ENCODE measurements at places on chromosomes 16 and 17.

DNA sequence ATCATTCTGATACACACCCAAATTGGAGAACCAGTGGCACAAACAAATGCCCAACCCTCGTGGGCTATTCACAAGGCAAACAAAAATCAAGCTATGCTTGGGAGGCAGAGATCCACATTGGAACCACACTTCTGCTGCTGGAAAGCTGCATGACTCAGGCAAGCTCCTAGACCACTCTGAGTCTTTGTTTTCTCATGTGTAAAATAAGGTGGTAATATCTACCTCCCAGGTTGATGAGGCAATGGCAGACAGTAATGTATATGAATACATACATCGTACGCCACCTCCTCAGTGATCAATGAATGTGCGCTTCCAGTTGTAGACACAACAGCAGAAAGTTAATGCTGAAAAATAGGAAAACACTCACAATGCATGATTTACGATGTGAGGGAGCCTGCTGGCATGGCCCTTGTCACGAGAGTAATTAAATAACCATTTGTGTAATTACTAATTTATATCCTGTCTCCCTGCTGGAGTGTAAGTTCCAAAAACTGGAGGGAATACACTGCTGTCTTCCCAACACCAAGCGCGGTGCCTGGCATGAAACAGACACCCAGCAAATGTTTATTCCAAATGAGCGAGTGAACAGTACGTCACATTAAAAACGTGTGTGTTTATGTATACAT lies 69.9 kb upstream of the HSBP1 start:
- H3K27ac ChIP-seq = no peak overlapping the region
- peaks cover 7% of the 10 kb centered on the region for H3K4me1 ChIP-seq

- no peaks in the 10 kb centered on the region for H3K27me3 ChIP-seq
- H3K4me3 ChIP-seq = no peak overlapping the region
- no peak overlapping the region for H3K27ac ChIP-seq
- H3K36me3 ChIP-seq = no peaks in the 10 kb centered on the region
- H3K4me1 ChIP-seq = no peaks in the 10 kb centered on the region
- no peak for DNase-seq
Observed at GRCh38 chr16:75754141-75754540, 27.9 kb upstream of the CPHXL start.

- H3K4me3 ChIP-seq = no peak overlapping the region
- no peaks in the 10 kb centered on the region for H3K27me3 ChIP-seq
- peaks cover 13% of the 10 kb centered on the region for H3K4me1 ChIP-seq
- no peak overlapping the region for H3K27ac ChIP-seq
Observed at GRCh38 chr16:85718153-85718477, 29.4 kb upstream of the GINS2 start.

DNA sequence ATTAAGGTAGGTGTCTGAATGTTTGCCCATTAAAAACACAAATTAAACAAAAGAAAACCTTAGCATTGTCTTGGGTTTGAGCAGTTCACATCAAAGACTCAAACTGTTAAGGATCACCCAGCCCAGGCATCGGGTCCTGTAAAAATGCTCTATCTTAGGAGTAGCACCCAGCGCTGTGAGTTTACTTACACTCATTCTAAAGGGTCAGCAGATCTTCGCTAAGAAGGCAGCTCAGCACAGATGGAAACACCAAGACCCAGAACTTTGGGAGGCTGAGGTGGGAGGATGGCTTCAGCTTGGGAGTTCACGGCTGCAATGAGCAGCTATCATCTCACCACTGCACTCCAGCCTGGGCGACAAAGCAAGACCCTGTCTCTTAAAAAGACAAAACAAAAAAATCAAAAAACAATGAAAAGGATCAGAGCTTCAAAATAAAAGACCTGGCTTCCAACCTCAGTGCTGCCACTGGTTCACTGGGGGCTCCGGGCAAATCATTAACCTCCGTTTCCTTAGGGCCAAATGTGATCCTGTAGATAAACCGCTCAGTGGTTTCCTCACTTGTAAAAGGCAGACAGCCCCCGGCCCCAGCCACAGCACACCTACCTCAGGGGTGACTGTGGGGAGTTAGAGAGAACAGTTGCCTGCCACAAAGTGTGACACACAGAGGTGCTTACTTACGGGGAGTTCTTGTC lies 11.1 kb downstream of the COG1 start:
- no peaks in the 10 kb centered on the region for H3K4me1 ChIP-seq
- no peak overlapping the region for H3K4me3 ChIP-seq
- DNase-seq = no peak
- no peaks in the 10 kb centered on the region for H3K27me3 ChIP-seq
- no peak overlapping the region for H3K27ac ChIP-seq

- H3K36me3 ChIP-seq = no peaks in the 10 kb centered on the region
- DNase-seq = peak; percentile 39
- no peak overlapping the region for H3K4me3 ChIP-seq
- H3K4me1 ChIP-seq = peaks cover 9% of the 10 kb centered on the region
- no peak overlapping the region for H3K27ac ChIP-seq
Observed at GRCh38 chr16:84942786-84943185, 68.5 kb downstream of the ZDHHC7 start.

GRCh38 chr17:81491181-81491581 lies 21.4 kb downstream of the ACTG1 start:
- DNase-seq = no peak
- H3K36me3 ChIP-seq = no peaks in the 10 kb centered on the region
- peaks cover 3% of the 10 kb centered on the region for H3K4me1 ChIP-seq
- H3K27me3 ChIP-seq = peaks cover 16% of the 10 kb centered on the region
- H3K27ac ChIP-seq = no peak overlapping the region

DNA sequence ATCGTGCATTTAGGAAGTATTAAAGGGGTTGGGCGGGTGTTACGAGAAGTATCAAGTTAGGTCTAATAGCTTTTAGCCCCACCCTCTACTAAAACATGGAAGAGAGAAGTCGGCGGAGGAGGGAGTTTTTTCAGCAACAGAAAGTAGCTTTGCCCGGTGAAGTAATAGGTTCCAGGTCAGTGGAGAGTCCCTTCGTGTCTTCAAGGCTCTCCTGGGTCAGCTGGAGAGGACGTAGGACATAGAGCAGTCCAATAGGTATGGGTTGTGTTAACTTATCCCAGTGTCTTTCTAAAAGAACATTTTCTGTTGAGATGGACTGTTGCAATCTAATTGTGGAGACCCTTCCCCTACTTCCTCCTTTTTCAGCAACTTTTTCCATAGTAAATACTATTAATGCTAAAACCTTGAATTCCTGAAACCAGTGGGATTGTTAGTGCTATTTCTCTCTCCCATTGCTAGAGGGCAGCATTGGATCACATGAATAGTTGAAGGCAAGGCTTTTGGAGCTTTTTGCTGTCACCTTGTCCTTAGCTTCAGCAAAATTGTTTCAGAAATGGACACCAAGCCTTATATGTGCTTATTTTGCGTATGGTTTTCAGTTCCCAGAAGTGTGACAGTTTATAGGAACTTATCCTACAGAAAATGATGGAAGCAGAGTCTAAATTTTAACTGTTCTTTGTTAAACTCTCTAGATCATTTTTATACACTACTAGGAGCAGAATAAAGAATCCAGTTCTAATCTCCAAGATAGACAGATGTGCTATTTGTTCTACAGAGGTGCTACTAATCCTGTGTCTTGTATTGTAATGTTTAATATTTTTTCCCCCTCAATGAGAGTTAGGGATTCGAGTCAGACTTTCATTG lies 38.4 kb downstream of the UTP18 start:
- peak; percentile 18 for DNase-seq
- no peaks in the 10 kb centered on the region for H3K27me3 ChIP-seq
- H3K4me1 ChIP-seq = no peaks in the 10 kb centered on the region
- no peak overlapping the region for H3K4me3 ChIP-seq
- H3K27ac ChIP-seq = no peak overlapping the region

DNA sequence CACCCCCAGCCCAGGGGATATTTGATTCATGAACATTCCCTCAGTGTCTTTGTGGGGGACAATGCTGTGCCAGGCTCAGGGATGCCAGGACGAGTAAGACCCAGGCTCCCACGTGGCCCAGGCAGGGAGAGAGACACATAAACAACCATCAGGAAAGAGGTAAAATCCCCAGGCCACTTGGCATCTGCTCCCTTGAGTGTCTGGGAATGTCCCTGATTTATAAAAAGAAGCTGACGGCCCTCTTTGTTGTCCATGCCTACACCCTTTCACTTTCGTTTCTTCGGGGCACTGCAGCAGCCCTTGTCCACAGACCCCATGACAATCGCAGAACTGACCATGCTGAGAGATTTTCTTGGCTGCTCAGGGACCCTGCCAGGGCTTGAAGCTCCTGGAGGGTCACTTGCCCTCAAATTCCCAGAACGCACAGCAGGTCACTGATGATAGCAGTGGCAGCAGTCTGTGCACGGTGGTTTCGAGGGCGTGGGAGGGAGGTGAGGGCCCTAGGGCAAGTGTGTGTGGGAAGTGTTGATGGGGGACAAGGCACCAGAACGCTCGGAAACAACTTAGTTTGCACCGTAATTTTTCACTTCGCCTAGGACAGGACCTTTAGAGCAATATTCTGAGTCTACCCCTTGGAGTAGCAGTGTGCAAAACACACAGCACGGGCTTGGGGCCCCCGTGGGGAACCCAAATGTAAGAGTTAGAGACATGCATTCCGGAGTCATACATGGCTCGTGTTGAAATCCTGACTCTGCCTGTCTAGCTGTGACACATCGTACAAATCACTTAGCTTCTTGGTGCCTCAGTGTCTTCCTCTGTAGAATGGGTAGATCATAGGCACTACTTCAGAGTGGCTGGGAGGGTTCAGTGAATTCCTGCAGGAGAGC lies 4.7 kb downstream of the NOD2 start:
- H3K36me3 ChIP-seq = no peaks in the 10 kb centered on the region
- H3K27ac ChIP-seq = no peak overlapping the region
- peak; percentile 34 for DNase-seq
- H3K4me1 ChIP-seq = no peaks in the 10 kb centered on the region
- peaks cover 5% of the 10 kb centered on the region for H3K27me3 ChIP-seq
- H3K4me3 ChIP-seq = peak overlapping the region; percentile 32

DNA sequence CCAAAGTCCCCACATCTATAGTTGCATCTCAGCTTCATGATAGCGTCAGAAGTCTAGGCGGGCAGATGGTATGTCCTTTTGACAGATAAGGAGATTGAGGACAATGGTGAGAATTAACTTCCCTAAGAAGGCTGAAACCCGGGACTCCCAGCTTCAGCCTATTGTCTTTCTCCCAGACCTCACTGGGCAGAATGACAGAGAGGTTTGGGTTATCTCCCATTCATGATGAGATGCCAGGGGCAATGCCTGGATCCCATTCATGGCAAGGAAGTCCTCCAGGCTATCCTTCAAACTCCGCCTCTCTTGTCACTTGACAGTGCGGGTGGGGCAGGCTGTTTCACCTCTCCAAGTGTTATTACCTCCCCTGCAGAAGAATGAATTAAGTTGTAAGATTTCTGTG lies 100.3 kb downstream of the IRX5 start:
- no peaks in the 10 kb centered on the region for H3K36me3 ChIP-seq
- no peak for DNase-seq
- no peaks in the 10 kb centered on the region for H3K4me1 ChIP-seq
- peaks cover 6% of the 10 kb centered on the region for H3K27me3 ChIP-seq

GRCh38 chr16:72202014-72202413 lies 30.1 kb upstream of the PMFBP1 start:
- H3K27ac ChIP-seq = no peak overlapping the region
- H3K4me3 ChIP-seq = no peak overlapping the region
- H3K36me3 ChIP-seq = no peaks in the 10 kb centered on the region
- peaks cover 13% of the 10 kb centered on the region for H3K4me1 ChIP-seq

GRCh38 chr16:86664522-86665318 lies 86.4 kb downstream of the FOXL1 start:
- peak overlapping the region; percentile 97 for H3K27ac ChIP-seq
- peak overlapping the region; percentile 34 for H3K4me3 ChIP-seq
- H3K36me3 ChIP-seq = no peaks in the 10 kb centered on the region
- H3K4me1 ChIP-seq = peaks cover 61% of the 10 kb centered on the region
- no peaks in the 10 kb centered on the region for H3K27me3 ChIP-seq

GRCh38 chr16:80924372-80924978 lies 82.2 kb downstream of the CMC2 start:
- peak; percentile 25 for DNase-seq
- H3K4me3 ChIP-seq = no peak overlapping the region
- H3K27ac ChIP-seq = no peak overlapping the region
- no peaks in the 10 kb centered on the region for H3K36me3 ChIP-seq

- no peak for DNase-seq
- peaks cover 7% of the 10 kb centered on the region for H3K4me1 ChIP-seq
- H3K36me3 ChIP-seq = no peaks in the 10 kb centered on the region
- H3K27me3 ChIP-seq = no peaks in the 10 kb centered on the region
- no peak overlapping the region for H3K27ac ChIP-seq
- H3K4me3 ChIP-seq = no peak overlapping the region
Observed at GRCh38 chr16:28943281-28943680, 7.5 kb upstream of the NFATC2IP start.

- no peak overlapping the region for H3K4me3 ChIP-seq
- H3K27ac ChIP-seq = no peak overlapping the region
- H3K36me3 ChIP-seq = no peaks in the 10 kb centered on the region
- H3K4me1 ChIP-seq = no peaks in the 10 kb centered on the region
Observed at GRCh38 chr17:73657473-73658116, 13.3 kb upstream of the SDK2 start.

DNA sequence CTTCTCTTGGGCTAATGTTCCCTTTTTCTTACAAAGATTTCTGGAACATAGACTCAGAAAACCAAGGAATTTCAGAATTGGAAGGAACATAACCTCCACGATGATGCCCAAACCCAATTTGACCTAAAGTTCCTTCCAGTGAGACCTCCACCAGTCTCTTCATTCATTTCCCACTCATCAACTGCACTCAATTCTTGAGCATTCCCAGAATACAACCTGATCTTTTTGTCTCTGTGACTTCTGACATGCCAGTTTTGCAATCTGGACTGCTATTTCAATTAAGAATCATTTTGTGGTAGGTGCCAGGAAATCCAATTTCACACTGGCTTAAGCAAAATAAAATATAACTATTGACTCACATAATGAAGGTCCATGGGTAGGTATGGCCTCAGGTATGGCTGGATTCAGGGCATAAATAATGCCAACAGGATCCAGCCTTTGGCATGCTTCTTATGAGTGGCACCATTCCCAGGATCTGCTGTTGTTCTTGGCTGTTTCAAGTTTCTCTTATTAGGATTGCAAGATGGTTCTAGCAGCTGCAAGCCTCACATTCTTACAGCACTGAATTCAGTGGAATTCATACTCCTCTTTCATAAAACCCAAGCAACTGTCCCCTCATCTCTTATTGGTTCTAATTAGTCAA lies 184.3 kb downstream of the HS3ST4 start:
- H3K36me3 ChIP-seq = no peaks in the 10 kb centered on the region
- H3K27ac ChIP-seq = no peak overlapping the region
- no peaks in the 10 kb centered on the region for H3K4me1 ChIP-seq
- no peaks in the 10 kb centered on the region for H3K27me3 ChIP-seq
- no peak for DNase-seq

DNA sequence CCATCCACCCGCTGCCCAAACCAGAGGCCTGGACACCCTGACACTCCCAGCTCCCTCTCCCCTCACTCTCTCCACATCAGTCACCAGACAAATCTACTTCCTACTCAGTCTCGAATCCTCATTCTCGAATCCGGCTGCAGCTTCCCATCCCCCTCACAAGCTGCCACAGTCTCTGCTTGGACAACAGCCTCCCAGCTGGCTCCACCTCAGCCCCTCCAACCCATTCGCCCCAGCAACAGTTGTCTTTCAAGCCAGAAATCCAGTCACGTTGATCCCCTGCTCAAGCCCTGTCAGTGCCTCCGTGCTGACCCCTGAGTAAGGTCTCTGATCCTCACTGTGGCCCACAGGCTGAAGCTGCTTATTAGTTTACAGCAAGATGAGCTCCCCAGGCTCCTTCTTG lies 44.2 kb upstream of the MTSS2 start:
- peaks cover 1% of the 10 kb centered on the region for H3K4me1 ChIP-seq
- H3K27ac ChIP-seq = no peak overlapping the region
- no peak overlapping the region for H3K4me3 ChIP-seq

GRCh38 chr17:76499267-76499667 lies 2.0 kb downstream of the RHBDF2 start:
- no peak for DNase-seq
- H3K27me3 ChIP-seq = no peaks in the 10 kb centered on the region
- peak overlapping the region; percentile 70 for H3K27ac ChIP-seq
- H3K4me1 ChIP-seq = peaks cover 40% of the 10 kb centered on the region
- H3K36me3 ChIP-seq = no peaks in the 10 kb centered on the region
